SJSA1 (cell line): ENCODE measurements at places on chromosomes 6 and 20. TPM values are rescaled to one million over a fixed set of nuclear protein-coding genes. Genes with fewer than 3 reads are reported as not detected.

NCR2 gene
- total RNA-seq: not detected in 2 replicates

HLA-DOB gene
- total RNA-seq: 0.32 TPM in 1 of 2 replicates, not detected in the other

GSTA5 gene
- not detected in 2 replicates for total RNA-seq

NSFL1C gene
- total RNA-seq: 42.6 and 57.3 TPM in 2 replicates

PRICKLE4 gene
- not detected in 2 replicates for total RNA-seq

ZNF322 gene
- 18.9 and 23.2 TPM in 2 replicates for total RNA-seq

DNA sequence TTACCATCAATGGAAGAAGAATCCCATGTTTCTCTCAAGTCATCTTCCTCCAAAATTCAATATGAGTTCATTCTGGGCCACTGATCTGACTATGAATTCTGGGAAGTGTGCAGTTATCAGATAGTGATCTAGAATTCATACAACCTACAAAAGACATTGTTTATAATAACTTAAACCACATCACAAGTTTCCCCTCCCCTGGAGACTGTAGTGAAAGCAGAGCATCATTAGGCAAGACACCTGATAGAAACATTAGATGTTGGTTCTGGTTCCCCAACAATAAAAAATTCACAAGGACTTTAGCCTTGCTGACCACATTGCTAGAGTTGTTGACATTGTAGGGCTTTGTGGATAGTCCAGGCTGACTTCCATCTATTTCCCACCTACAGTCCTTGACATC lies 506.4 kb upstream of the JAG1 start:
- H3K4me3 ChIP-seq: no peak overlapping the region
- H3K36me3 ChIP-seq: no peaks in the 10 kb centered on the region
- H3K4me1 ChIP-seq: peaks cover 11% of the 10 kb centered on the region
- H3K27me3 ChIP-seq: no peaks in the 10 kb centered on the region
- no peak overlapping the region for H3K27ac ChIP-seq

- H3K27ac ChIP-seq: no peak within 1 kb of the TSS
- H3K4me1 ChIP-seq: peaks cover 15% of the 10 kb centered on the region
- DNase-seq: peak; percentile 82
- no peaks in the 10 kb centered on the region for H3K36me3 ChIP-seq
- H3K4me3 ChIP-seq: no peak within 1 kb of the TSS
Observed at GRCh38 chr20:44714701-44715498, at the start of gene CCN5. Gene CCN5, plus strand, starts transcription at chr20:44715369. Its CDS starts 22 bp downstream, at chr20:44715391.

- no peaks in the 10 kb centered on the region for H3K36me3 ChIP-seq
- no peak overlapping the region for H3K27ac ChIP-seq
- no peaks in the 10 kb centered on the region for H3K4me1 ChIP-seq
- H3K4me3 ChIP-seq: no peak overlapping the region
- no peaks in the 10 kb centered on the region for H3K27me3 ChIP-seq
Observed at GRCh38 chr6:130829333-130829910, 2.2 kb downstream of the SMLR1 start.

GRCh38 chr20:37866051-37866450 lies 36.9 kb upstream of the VSTM2L start:
- peaks cover 18% of the 10 kb centered on the region for H3K36me3 ChIP-seq
- H3K4me1 ChIP-seq: peaks cover 35% of the 10 kb centered on the region
- H3K27ac ChIP-seq: no peak overlapping the region
- no peak for DNase-seq
- H3K4me3 ChIP-seq: no peak overlapping the region

DNA sequence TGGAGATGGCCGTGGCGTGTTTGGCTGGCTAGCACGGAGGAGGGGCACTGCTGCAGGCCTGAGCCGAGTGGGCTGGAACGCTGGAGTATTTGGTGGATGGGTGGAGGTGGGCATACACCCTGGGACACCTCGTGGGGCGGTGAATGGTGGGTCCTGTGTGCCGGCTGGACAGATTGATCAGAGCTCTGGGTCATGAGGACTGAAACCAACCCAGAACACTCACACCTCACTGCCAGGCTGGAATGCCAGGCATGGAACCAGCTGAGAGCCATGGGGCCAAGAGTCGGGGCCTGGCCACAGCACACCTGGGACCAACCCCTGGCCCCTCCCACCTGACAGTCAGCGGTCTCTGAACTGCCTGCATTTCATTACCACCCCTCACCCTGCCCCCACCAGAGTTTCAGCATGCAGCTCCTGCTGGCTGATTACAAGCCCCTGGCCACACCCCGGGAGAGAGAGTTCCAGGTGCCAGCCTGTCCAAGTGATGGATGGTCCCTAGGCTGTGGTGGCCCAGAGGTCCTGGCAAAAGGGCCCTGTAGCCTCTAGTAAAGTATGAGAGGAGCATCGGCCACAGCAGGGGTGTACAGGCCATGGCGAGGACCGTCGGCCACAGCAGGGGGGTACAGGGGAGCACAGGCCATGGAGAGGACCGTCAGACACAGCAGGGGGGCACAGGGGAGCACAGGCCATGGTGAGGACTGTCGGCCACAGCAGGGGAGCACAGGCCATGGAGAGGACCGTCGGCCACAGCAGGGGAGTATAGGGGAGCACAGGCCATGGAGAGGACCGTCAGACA lies 3.3 kb downstream of the NPBWR2 start:
- H3K4me1 ChIP-seq: peaks cover 4% of the 10 kb centered on the region
- no peak overlapping the region for H3K4me3 ChIP-seq
- no peak for DNase-seq
- H3K27me3 ChIP-seq: peaks cover 63% of the 10 kb centered on the region
- no peak overlapping the region for H3K27ac ChIP-seq

GRCh38 chr20:17762873-17763557 lies 63.2 kb downstream of the BANF2 start:
- no peak overlapping the region for H3K27ac ChIP-seq
- no peak overlapping the region for H3K4me3 ChIP-seq
- no peak for DNase-seq
- H3K27me3 ChIP-seq: no peaks in the 10 kb centered on the region
- H3K36me3 ChIP-seq: no peaks in the 10 kb centered on the region

DNA sequence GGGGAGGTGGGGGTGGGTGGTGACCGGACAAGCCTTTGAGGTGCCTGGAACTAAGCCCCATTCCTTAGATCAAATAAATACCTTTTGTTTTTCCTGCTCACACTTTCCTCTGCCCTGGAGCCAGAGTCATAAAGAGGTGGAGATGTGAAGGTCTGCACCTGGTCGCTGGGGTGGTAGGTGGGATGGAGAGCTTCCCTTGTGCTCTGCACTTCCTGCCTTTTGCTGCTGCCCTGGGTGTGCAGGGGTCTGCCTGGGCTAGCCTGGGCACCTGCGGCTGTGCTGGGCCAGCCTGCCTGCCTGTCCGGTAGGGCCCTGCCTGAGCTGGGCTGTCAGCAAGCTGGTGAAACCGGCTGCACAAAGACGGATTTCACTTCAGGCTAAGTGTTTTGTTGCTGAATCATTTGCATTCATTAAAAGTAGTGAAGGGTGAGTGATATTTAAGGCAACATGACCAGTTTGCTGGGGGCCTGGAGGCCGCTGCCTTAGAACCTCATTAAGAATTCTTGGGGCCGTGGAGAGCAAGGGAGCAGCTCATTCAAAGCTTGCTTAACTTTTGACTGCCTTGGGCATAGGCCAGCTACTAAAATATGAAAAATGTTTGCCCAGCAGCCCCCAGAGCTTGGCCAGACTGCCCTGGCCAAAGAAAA lies 20.5 kb downstream of the PTK7 start:
- H3K27me3 ChIP-seq: no peaks in the 10 kb centered on the region
- no peaks in the 10 kb centered on the region for H3K36me3 ChIP-seq
- H3K4me3 ChIP-seq: no peak overlapping the region
- no peak for DNase-seq
- H3K27ac ChIP-seq: no peak overlapping the region

DNA sequence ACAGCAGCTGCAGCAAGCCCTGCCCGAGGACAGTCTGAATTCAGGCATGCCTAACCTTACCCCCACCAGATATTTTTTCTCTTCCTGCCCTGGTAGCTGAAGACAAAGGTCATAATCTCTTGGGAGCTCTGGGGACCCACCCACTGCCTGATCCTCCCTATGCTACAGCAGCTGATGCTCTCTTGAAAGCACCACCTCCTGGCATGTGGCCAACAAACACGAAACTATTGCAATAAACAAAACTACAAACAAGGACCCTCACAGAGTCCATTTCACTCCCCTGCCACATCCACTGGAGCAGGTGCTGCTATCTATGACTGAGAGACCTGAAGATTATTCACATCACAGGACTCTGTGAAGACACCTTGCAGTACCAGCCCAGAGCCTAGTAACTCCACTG lies 238.5 kb upstream of the HS3ST5 start:
- no peak overlapping the region for H3K27ac ChIP-seq
- no peak for DNase-seq
- H3K4me1 ChIP-seq: no peaks in the 10 kb centered on the region
- H3K36me3 ChIP-seq: no peaks in the 10 kb centered on the region
- 0 out of 2 replicates have a peak, but pooled peaks cover 1% of the 10 kb centered on the region for H3K27me3 ChIP-seq
- no peak overlapping the region for H3K4me3 ChIP-seq

DNA sequence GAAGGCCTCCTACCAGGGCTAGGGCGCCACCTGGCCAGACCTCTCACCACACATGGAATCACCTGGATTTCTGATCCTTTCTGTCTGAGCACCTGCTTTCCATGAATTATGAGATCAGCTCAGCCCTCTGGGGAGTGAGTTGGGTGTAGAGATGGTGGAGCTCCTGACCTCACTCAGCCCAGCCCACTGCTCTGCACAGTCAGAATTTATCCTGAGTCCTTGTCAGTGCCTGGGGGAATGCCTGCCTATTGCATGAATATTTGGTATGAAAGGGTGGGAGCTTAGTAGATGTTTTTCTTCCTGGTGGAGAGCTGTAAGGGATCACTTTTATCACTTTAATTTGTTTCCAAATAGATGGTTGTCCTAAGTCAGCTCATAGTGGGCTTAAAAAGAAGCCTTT lies 47.5 kb downstream of the DTD1 start:
- no peaks in the 10 kb centered on the region for H3K27me3 ChIP-seq
- no peak for DNase-seq
- H3K4me1 ChIP-seq: no peaks in the 10 kb centered on the region
- no peaks in the 10 kb centered on the region for H3K36me3 ChIP-seq
- no peak overlapping the region for H3K4me3 ChIP-seq

DNA sequence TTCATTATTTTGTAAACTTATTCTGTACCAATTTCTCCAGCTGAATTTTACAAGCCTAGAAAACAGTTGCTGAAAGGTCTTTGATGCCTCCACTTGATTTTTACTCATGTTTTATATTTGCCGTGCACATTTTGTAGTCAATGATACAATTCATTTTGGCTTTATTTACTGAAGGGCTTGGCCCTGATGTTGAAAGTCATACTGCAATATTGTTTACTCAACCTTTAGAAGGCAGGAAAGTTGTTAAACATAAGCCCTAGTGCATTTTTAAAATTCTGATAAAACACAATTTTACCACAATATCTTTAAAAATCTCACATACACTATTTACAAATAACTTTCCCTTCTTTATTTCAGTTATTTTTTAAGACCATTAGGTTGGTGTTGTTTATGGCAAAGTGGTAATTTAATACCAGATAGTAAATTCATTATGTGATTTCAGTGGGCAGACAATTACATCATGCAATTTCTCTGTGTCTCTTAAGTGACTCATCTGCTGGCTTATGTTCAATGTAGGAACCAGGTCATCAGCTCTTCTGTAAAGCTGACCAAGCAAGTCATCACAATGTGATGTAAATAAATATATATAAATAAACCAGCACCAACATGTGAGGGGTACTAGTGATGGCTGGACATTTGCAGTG lies 121.1 kb upstream of the SLC35B3 start:
- peak; percentile 3 for DNase-seq
- no peaks in the 10 kb centered on the region for H3K36me3 ChIP-seq
- H3K27ac ChIP-seq: no peak overlapping the region

GRCh38 chr6:137219664-137220252 lies 573 bp upstream of the IFNGR1 start:
- peak overlapping the region; percentile 81 for H3K27ac ChIP-seq
- peaks cover 18% of the 10 kb centered on the region for H3K4me1 ChIP-seq
- no peak for DNase-seq
- H3K27me3 ChIP-seq: no peaks in the 10 kb centered on the region
- H3K36me3 ChIP-seq: peaks cover 8% of the 10 kb centered on the region; the same call in 1 of the 2 replicates

- no peaks in the 10 kb centered on the region for H3K4me1 ChIP-seq
- no peak for DNase-seq
- no peak overlapping the region for H3K27ac ChIP-seq
- no peak overlapping the region for H3K4me3 ChIP-seq
Observed at GRCh38 chr6:13048113-13048512, 280.2 kb downstream of the TBC1D7 start.

DNA sequence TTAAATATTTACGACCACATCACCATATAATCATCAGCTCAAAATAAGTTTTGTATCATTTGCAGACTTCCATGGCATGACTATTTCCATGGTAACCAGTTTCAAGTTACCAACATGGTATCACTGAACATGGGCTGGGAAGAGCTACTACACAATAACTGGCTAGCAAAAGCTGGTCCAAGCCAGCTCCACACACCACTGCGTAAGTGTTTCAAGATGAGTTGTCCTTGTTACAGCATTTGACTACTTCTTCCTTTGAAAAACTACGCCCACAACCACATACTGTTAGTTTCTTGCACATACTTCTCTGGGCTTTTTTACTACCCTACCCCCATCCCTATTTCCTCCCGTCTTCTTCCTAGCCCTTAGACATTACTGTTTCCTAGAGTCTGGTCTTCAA lies 8.5 kb downstream of the CD164 start:
- no peaks in the 10 kb centered on the region for H3K27me3 ChIP-seq
- peaks cover 7% of the 10 kb centered on the region; the same call in 1 of the 2 replicates for H3K4me1 ChIP-seq
- peaks cover 96% of the 10 kb centered on the region for H3K36me3 ChIP-seq

DNA sequence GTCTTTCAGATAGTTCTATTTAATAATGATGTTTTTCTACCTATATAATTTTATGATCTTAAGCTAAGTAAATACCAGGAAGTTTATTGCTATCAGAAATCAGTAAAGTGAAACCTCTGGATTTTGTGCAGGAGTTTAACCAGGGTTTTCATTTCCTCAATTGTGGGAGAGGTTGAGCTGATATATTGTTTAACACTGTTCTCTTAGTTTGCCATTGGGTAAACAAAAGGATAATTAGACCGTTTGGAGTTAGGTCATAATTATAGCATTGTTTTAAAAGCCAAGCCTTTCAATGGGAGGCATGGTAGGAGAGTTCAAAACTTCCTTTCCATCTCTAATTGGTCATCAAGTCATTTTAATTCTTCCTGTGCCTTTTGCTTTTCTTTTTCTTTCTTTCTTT lies 58.7 kb downstream of the STXBP5 start:
- no peaks in the 10 kb centered on the region for H3K4me1 ChIP-seq
- no peaks in the 10 kb centered on the region for H3K27me3 ChIP-seq
- peaks cover 18% of the 10 kb centered on the region for H3K36me3 ChIP-seq
- H3K27ac ChIP-seq: no peak overlapping the region
- no peak for DNase-seq
- no peak overlapping the region for H3K4me3 ChIP-seq

DNA sequence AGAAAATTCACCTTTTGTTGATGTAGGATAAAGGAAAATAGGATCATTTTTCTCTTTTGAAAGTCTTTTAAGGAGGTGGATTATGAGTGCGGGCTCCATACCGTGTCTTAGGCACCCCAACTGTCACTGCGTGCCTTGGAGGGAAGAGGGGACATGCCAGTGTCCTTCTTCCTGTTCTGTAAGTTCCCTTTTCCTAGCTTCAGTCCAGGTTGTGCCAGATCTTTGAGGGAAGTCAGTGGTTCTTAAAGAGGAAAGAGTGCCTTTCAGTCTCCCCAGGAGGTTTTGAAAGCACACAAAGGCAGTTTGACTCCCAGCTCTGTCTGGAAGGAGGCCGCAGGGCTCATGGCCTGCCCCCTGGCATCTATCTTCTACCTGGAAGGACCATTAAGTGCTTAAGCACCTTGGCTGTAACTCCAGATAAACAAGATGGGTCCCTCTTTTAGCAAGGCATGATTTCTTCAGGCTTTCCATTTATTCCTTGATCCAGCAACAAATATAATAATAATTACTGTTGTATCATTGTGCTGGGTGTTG lies 13.0 kb downstream of the EFCAB8 start:
- H3K27ac ChIP-seq: no peak overlapping the region
- H3K36me3 ChIP-seq: no peaks in the 10 kb centered on the region
- H3K4me1 ChIP-seq: no peaks in the 10 kb centered on the region
